ENCODE measurements at places on chromosomes 4 and X.

DNA sequence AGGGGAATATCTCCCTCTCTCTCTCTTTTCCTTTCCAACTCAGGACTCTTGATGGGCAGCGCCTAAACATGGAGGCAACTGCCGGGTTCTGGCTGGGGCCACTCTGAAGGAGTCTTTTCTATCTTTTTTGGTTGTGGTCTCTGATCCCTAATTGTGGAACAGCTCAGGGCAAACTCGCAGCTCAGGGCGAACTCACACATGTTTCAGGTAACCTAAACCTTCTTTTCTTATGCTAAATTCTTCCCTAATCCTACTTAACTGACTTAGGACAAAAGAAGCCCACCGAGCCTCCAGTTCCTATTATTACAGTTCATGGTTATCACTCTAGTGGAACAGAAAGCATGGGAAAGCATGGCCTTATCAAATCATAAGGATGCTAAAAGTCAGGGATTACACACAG lies 21.3 kb downstream of the ETDA start:
- no peak for DNase-seq

DNA sequence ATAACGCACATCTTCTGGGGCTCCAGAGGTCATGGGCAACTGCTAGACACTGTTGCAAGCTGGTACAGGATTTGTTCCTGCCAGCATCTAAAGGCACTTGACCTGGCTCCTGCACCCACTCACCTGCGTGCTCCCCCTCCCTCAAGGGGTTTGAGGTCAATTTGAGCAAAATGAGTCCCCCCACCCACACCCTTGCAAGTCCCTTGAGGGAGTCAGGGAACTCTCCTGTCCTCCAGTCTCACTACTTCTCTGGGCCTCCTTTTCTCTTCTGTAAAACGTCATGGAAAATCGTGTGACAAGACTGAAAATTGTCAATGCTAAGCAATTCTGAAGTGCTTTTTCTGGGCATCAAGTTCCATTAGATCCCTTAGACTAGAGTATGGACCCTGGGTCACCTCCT lies 39.9 kb upstream of the PGK1 start:
- no peak for DNase-seq

- DNase-seq, result no peak
Observed at GRCh38 chr4:108890484-108890881, 127.6 kb upstream of the ETNPPL start.

GRCh38 chrX:96729053-96729452 lies 44.4 kb downstream of the DIAPH2 start:
- DNase-seq, result no peak

DNA sequence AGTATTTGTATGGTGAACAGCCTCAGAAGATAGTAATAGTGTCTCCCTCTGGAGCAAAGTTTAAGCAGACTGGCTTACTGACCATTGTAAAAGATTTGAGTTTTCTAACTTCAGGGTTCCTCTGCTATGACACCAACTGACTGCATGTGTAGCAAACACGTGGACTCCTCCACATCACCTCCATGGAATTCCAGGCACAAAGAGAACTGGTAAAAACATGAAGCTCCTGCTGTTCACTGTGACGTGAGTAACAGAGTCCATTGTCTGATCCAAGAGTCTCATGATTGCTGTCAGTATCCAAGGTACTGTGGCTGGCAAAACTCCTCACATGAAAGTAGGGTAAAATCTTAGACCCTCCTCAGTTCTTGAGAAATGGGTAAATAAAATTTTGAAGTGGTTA lies 107.6 kb upstream of the FAM9B start:
- no peak for DNase-seq

DNA sequence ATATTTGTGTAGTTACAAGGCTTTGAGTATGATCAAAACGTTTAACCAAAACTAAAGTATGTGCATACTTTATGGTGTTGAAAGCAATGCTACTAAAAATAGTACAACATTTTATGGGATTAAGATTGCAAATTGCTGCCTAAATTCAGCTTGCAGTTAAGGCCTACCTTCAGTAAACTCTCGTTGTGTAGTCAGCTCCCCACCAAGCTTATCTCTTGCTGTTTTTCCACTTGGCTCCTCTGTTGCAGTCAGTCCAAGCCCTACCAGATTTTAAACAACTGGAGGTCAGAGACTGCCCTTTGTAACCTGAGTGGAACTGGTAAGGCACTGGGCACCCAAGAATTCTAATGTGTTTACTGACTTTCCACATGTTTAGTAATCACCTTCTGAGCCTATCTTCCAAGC lies 25.7 kb downstream of the AFF1 start:
- DNase-seq, result no peak

DNA sequence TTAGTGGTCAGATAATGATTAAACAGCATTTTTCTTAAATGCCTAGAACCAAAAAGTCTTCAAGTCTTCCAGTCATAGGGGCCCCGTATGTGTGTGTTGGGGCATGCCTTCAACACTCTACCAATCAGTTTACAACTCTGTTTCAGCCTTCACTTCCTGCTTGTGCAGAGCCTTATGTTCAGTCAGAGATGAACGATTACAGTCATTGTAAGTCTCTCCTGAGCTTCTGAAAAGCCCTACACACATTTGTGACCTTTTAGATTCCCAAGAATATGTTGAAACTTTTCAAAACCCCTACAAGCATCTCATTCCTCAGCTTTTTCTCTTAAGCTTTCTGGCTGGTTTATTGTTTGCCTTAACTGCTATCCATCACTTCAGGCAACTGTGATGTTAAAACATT lies 591.2 kb downstream of the ZNF674 start:
- no peak for DNase-seq

DNA sequence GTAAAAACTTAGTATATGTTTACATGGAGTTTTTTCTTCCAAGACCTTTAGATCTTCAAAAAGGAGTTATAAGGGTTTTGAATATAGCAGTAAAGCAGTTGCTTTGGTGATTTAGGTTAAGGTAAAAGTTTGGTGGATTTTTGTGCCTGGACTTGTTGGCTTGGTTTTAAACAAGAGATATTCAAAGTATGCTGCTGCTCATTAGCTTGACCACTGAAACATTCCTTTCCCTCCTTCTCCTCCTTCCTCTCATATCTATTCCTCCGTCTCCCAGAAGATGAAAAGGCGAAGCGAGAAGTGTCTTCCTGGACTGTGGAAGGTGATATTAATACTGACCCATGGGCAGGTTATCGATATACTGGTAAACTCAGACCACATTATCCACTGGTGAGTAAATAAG lies 38.4 kb downstream of the METAP1 start:
- no peak for DNase-seq

GRCh38 chr4:189765301-189765700 lies 175.4 kb upstream of the FRG1 start:
- DNase-seq, result no peak

- no peak for DNase-seq
Observed at GRCh38 chr4:90293320-90293719, 166.1 kb downstream of the CCSER1 start.

DNA sequence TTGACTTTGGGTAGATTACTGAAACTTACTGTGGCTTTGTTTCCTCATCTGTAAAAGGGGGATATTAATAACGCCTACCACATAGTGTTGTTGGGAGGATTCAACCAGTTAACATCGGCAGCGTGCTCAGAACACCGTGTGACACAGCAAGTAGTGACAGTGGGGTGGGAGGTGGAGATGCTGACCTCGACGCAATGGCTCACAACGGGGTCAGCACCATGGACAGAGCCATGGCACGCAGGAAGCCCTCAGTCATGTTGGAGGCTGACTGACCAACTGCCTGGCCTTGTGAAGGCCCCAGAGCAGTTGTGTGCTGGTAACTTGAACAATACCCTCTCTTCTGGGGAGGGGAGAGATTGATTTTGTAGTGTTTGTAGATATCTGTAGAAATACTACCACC lies 93.2 kb downstream of the WFS1 start:
- DNase-seq, result no peak

DNA sequence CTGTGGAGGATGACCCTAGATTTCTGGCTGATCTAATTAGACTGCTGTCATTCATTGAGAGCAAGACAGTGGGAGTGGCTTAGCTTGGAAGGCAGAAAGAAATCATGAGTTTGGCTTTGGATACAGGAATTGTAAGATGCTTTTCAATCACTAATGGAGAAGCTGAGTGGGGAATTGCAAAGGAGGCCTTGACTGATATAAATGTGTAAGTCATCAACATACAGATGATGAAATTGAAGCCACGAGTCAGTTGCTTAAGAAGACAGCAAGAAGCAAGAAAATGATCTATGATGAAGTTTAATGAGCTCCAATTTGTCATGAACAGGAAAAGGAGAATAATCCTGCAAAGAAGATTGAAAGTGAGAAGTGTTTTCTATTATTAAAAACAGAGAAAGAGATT lies 136.7 kb upstream of the C1QTNF7 start:
- no peak for DNase-seq

DNA sequence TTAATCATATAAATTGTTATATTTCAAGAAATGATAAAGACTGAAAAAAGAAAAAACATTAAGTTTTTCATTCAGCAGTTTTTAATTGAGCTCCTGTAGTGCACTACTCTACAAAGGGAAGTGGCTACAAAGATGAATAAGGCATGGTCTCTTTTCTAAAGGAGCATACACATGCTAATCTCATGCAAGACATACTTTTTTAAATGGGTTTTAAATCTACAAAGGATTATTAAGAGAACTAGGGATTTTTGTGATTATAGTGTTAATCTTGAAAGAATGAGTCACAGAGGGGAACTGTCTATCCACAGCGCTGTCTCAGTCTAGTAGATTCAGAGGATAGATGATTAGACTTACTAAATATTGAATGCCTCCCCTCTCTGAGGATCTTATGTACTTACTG lies 1722.2 kb downstream of the RPA4 start:
- DNase-seq, result no peak

DNA sequence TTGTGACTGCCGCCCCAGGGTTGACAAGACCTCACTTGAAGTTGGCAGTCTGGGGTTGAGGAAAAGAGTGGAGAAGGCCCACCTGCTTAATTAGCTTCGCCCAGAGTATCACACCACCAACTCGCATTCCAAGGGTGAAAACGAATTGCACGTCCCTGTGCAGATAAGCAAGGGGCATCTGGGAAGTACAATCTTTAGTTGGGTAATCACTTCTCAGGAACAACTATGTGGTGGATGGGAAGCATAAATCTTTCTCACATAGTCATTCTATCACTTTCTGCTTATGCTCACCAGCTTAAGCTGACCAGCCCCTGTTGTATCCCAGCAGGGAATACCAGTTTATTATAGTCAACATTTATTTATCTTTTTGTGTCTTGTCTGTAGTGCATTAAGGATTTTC lies 14.3 kb downstream of the SPCS3 start:
- DNase-seq, result no peak

DNA sequence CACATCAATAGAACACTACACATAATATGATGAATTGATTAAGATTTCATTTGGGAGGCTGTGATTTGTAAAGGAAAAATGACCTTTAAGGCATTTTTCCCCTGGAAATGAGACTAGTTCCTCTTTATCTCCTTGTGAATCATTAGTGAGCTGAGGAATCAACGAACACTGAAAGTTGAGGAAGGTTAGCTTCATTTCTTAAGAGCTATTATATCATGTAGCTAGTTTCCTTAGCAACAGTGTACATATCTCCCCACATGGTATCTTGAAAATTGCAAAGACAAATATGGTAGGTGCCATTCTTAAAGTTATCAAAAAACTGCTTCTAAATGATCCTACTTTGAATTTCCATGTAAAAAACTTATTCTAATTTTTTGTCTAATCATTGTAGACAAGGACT lies 127.5 kb upstream of the NRK start:
- no peak for DNase-seq

DNA sequence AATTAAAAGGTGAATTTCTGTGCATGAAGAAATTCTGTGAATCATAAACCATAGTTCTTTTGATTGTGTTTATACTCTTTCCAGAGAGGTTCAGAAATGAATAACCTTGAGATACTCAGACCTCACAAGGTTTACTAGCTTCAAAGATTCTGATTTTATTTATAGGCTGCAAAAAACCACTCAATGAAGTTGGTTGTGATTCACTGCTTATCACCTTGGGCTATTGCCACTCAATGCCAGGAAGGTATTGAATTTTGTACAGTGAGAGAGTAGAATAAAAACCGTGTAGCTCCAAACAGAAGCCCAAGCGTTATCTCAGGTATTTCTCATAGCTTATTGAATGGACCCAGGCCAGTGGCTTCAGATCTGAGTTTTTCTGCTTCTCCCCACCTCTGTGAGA lies 118.7 kb downstream of the FHIP1A start:
- DNase-seq, result no peak

DNA sequence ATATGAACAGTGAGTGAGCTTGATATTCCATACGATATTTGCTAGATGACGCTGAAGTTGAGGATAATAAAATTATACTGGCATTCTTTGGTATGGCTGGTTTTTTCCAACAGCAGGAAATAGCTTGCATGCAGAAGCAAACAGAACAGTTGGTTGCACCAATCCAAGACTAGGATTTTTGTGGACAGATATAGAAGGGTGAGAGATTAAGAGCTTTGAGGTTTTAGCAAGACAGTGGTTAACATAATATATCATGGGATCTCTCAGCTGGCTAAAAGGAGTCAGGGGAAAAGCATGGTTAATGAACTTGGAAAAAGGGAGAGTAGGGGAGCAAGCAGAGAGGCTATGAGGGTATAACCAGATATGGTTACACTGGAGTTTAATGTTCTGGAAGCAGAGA lies 127.9 kb downstream of the DHX15 start:
- no peak for DNase-seq

DNA sequence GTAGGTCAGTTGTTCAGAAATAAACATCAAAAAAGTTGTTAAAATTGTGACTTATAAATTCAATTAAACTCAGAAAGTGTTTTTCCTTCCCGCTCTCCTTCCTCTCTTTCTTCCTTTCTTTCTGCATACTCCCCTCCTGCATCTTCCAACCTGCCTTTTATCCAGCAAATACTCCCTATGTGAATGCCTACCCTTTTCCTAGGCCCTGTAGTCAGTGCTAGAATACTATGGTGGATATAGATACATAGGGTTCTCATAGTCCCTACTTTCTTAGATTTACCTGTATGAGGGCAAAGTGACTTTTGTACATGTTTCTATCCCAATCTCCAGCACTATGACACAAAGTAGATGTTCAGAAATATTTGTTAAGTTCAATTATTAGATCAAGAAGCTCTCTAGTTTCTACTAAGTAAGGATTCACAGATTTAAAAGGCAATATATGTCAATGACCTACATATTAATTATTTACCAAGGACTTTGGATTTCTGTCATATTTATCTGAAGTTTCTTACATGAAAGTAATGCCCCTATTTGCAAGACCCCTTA lies 732 bp downstream of the SULT1E1 start:
- DNase-seq, result no peak

- no peak for DNase-seq
Observed at GRCh38 chrX:67543818-67544217, at the start of gene AR. AR (plus strand) TSS chrX:67544021; CDS start chrX:67545147, 1,126 bp downstream.

DNA sequence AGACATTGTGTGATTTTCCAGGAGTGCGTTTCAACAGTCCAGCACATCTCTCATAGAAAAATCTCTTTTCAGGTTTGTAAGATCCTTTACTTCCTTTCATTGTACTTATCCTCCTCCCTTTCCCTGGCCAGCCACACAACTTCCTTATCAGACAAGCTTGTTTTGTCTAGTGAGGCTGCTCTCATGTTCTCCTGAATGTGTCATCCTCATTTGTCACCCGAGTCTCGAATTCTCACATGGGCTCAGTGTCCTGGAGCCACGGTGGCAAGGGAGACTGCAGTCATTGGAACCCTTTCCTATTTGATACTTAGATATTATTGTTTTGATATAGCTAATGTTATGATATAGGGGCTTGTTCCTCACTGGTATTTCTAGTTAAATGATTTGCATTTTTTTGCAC lies 16.9 kb downstream of the SYNPO2 start:
- DNase-seq, result no peak
